NCI-H1436 treated with DMSO at 0.1 percent for 48 hours (cell line): ENCODE measurements at places on chromosomes 16 and 17.

DNA sequence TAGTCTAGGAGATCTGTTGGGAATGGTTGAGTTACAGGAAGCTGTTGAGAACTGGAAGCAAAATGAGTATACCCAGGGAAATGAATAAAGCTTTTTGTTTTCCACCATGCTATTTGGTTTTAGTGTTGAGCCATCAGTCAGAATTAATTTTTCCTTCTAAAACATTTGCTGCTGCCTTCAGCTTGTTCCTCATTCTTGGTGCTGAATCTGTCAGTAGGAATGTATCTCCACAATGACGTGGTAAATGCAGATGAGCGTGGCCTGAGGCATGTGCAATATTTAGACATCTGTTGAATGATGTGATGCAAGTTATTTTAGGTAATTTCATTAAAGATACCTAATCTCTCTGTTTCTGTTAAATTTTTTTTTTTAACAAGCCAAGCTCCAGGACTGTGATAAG, 10.9 kb downstream of the HAPSTR1 start:
- DNase-seq, result no peak

DNA sequence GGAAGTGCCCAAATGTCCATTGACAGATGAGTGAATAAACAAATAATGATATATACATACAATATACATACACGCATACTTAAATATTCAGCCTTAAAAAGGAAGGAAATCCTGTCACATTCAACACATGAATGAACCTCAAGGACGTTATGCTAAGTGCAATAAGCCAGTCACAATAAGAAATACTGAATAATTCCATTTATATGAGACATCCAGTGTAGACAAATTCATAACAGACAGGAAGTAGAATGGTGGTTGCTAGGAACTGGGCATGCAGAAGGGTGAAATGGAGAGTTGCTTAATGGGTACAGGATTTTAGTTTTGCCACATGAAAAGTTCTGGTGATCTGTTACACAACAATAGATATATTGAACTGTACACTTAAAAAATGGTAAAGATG, 8.8 kb upstream of the ITGB4 start:
- no peak for DNase-seq

DNA sequence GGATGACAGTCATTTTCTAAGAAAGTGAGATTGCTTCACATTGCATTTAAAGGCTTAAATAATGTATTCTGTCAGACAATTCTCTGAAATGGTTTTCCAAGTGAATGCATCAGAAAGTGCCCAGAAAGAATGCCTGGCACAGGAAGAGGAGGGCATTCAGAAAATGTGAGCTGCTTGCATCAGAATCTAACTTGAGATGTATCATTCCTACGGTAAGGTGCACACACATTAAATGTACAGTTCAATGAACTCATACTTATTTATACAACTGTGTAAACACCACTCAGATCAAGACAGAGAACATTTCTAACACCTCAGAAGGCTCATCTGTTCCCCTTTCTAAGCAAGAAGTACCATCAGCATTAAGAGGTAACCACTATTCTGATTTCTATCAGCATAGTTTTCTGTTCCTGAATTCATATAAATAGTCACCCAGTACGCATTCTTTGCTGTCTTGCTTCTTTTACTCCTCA, 638.0 kb downstream of the MAF start:
- DNase-seq, result no peak

DNA sequence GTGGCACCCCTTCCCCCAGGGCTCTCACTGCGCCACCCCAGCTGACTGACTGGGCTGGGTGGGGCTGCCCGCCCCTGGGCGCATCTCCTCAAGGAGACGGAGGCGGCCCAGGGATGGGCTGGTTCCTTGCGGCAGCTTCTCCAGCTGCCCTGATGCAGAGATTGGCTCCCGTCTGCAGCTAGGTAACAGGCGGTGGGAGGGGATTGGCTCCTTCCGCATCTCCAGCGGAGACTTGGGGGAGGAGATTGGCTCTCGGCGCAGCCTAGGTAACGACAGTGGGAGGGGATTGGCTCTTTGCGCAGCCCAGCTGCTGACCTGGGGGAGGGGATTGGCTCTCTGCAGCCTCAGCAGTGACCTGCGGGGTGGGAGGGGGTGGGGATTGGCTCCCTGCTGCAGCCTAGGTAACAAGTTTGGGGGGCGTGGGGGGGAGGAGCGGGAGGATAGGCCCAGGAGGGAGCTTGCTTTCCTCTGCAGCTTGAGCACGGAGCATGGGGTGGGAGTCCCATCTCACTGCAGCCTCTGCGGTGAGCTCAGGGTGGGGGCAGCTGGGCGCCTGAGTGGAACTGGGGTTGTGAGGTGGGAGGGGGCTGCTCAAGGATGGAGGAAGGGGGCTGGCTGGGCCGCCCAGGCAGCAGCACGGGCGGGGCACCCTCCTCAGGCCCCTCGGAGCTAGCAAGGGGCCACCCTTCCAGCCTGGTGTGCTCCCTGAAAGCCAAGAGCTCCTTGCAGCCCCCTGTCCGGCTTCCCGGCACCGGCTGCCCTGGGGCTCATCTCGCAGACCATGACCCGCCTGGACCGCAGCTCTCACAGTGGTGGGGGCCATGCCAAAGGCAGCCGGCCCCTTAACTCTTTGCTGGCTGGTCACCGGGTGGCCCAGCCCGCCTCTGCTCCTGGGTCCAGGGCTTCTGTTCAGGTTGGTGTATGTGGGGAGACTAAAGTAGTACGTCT, 6.4 kb downstream of the NFE2L1 start:
- DNase-seq, result peak; percentile 98

DNA sequence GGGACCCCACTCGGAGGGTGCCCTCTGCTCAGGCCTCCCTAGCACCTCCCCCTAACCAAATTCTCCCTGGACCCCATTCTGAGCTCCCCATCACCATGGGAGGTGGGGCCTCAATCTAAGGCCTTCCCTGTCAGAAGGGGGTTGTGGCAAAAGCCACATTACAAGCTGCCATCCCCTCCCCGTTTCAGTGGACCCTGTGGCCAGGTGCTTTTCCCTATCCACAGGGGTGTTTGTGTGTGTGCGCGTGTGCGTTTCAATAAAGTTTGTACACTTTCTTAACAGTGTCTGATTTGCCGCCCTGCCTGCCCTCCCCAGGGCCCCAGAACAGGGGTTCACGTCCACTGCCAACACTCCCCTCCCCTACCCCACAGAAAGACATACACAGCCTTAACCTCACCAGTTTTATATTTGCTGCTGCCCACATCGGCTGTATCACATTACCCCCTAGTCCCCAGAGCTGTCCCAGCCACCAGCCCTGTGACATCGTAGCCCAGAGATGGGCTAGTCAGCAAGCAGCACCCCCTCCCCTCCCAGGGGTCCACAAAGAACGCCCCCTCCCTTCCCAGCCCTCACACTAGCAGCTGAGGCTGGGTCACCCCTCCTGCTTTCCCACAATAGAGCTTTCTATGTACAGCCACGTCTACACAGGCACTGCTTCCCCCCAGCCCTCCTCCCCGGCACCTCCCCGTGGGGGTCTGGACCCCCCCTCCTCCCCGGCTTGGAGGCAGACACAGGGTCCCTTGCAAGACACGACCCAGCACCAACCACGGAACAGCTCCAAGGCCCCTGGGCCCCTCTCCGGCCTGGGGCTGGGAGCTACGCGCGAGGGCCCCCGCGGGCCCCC, 7.9 kb downstream of the GRN start:
- DNase-seq, result no peak

DNA sequence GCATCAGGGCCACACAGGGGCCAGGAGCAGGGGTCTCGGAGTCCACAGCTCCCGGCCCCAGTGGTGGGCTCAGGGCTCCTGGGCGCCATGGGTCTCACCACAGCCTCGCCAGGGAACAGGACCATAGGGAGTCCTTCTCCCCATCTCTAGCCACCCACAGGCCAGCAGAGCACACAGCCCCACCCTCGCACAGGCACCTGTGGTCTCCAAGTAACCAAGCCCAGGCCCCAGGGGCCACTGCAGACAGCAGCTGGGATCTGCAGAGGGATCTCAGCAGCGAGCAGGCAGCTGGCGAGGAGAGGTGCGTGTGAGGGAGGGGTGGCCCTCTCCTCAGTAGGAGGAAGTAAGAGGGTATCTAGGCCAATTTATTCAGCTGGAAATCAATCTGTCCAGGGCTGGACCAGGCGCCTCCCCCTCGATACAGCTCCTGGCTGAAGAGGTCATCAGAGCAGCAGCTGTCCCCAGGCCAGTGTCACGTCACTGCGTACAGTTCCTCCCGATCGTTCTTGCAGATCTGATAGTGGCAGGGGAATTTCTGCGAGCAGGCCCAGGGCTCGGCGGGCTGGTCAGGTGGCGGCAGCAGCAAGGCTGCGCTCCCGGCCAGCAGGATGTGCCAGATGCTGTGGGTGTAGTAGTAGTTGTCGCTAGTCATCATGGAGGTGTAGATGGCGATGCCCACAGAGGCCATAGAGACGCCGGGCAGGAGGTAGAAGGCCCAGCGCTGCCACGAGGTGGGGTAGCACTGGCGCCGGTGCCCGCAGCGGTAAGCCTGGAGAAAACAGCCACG, 1.4 kb upstream of the MRPL28 start:
- no peak for DNase-seq

DNA sequence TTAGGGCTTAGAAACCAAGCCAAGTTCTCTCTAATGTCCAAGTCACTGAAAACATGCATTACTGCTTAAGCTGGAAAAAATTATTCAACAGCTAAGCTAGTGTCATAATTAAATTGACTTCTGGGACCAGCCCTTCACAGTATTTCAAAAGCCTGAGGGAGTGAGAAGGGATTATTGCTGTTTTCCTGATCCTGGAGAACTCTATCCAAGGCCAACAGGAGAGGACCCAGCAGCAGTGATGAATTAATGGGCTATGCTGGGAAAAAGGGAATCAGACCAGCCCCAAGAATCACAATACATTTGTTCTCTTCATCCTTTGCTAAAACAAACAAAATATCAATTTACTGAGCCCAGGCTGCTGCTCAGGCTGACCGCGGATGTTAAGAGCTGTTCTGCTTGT, 34.5 kb upstream of the CLEC3A start:
- DNase-seq, result no peak

GRCh38 chr17:9185142-9185541, 163.8 kb downstream of the NTN1 start:
- DNase-seq, result no peak

DNA sequence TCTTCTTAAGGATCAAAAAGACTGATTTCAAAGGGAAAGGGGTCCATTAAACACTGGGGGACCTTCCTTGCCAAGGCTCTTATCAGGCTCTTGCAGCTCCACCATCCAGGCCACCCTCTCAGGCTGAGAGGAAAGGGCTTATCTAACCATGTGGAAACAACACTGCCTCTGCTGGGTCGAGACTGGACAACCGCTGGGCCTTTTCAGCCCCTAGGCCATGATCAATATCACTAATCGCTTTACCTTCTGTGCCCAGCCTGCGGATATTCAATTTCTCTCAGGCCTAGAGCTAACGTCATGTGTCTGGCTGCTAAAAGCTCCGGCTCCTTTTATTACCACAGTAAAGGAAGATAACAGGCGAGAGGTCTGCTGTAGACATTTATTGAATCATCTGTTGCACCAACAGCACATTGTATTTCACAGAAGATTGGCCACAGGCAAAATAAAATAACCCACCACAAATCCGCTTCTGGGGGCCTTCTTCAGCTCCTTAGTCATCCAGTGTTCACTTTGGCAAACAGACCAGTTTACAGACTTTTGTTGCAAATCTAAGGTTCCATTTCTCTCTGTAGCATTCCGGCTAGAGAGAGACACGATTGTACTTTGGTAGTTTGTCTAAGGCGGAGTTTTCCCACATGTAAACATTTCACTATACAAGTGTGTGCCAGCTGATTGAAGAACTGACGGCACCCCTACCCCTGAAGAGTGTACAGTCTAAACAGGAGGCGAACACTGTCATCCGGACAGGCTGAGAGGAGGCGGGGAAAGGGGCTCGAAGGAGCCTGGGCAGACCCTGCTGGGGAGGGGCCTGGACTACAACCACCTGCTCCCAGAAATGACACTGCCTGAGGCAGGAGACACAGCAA, 13.9 kb downstream of the CYB561 start:
- DNase-seq, result no peak

DNA sequence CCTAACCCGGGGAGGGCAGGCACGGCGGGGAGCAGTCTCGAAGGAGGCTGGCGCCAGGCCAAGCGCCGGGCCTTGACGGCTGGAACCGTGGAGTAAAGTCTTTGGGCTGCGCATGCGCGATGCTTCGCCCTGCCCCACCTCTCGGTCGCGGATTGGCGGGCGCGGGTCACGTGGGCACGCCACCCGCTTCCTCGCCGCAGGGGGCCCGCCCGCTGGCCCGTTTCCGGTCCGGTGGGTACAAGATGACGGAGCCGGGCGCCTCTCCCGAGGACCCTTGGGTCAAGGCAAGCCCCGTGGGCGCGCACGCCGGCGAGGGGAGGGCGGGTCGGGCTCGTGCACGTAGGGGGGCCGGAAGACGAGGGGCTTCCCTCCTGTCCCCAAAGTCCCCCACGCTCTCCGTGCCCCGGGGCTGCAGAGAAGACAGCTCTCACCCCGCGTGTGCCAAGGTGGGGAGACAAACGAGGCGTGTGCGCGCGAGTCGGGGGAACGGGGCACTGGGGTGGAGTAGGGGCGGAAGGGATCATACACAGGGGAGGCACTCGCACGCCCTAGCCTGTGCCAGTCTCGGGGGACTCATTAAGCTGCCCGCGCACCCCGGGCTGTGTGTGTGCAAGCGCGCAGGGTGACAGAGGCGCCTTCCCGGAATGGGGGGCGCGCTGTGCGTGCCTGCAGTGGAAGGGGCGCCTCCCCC, at the start of gene MLX:
TSS of gene MLX (plus strand) at position 218 of the 691 bp plus-strand sequence. CDS start at position 243, 25 bp downstream.
- DNase-seq, result peak; percentile 78

DNA sequence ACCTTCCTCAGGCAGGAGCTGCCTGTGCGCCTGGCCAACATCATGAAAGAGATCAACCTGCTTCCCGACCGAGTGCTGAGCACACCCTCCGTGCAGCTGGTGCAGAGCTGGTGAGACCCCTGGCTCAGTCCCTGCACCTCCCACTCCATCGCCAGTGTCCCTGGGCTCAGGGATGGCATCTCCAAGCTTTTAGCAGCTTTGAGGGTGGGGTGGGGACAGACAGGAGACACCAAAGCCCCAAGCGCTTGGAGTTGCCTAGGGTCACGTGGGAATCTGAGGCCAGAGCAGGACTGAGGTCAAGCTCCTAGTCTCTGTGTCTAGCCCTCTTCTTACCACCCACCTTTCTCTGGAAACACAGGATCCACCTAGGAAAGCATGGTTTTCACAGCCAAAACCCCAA, 2.3 kb downstream of the PDK2 start:
- DNase-seq, result no peak
